ENCODE measurements at places on chromosomes 3 and 15.

DNA sequence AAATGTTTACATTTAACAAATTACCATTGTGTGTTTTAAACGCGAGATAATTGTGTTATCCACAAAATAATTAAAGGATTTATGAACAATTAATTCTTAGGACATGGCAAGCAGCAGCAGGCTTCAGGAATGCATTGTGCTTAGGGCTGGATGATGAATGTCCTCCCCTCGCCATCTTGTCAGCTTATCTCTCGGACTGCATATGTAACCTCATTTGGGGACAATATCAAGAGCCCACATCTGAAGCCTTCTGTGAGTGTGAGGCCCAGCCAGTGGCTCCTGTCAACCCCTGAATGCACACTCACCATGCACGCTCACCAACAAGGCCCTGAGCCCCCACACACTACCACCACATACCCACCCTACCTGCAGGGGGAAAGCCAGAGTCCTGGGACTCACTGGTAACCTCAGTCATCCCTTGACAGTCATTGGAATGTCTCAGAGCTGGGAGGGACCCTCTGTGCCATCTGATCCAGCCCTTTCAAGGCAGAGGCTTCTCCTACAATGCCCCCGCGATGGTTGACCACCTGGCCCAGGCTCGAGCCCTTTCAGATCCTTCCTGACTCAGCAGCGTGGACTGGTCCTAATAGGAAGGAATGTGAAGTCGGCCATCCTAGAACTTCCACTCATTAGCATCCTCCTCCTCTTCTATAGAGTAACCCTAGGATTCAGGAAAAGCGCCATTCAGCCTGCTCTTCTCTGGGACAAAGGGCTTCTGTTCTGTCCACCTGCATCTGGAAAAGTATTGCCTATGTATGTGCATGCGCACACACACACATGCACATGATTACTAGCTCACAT lies 38.2 kb downstream of the MRPL46 start:
- DNase-seq = no peak

- no peak for DNase-seq
Observed at GRCh38 chr15:37140531-37141058, 40.2 kb upstream of the MEIS2 start.

GRCh38 chr3:184568924-184569829 lies 7.6 kb downstream of the EPHB3 start:
- DNase-seq = peak; percentile 56

DNA sequence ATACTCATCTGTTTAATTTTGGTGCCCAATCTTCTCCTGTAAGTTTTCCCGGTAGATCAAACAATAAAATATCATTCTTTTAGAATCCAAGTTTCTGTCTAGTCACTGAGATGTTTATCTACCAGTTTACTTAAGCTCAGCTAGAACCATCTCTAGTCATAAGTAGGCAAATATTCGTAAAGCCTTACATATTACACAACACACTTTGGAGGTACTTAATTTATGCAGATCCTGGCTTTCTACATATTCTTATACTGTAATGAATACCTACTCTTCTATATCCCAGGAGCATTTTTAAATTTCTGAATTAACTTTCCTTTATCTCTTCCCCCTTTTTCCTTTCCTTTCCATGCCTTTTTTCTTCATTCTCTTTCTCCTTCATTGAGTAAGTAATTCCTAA lies 185.9 kb upstream of the ZBTB20 start:
- no peak for DNase-seq

GRCh38 chr15:53360881-53361280 lies 398.6 kb downstream of the WDR72 start:
- DNase-seq = no peak

GRCh38 chr15:63244976-63245645 lies 32.3 kb upstream of the APH1B start:
- DNase-seq = no peak

GRCh38 chr15:60859996-60860494 lies 369.1 kb downstream of the RORA start:
- no peak for DNase-seq

DNA sequence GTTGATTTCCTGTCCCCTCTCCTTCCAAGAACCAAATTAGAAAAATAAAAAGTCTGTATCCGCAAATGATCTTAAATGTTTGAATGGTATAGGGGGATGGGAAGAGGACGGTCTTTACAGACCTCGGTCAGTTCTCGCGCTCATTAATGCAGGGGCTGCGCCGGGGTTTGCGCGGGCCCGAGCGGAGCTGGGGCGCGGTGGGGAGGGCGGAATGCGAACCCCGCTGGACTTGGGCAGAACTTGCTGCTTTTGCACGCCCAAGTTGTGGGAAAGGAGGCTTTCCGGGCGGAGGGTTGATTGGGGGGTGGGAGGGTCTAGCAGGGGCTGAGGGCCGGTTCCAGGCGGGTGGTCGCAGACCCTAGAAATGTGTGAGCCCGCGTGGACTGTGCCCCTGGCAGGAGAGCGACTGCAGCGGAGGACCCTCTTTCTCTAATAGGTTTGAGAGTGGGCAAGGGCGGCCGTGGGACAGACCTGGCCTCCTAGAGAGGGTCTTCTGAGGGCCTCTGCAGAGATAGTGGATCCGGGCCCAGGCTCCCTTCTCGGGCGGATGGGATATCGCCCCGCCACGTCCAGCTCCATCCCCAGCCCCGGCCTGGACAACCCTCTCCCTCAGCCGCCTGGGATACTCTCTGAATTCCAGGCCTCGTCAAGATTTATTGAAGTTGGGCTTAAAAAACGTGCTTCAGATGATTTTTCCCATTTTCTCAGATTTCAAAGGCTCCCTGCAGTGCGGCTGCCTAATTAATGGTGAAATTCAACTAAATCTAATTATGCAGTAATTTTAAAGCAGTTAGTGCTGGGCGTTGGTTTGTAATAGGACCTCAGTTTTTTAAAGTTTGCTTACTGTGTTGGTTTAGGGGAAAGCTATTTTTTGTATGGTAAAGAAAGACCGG lies 11.3 kb downstream of the NR2F2 start:
- no peak for DNase-seq

DNA sequence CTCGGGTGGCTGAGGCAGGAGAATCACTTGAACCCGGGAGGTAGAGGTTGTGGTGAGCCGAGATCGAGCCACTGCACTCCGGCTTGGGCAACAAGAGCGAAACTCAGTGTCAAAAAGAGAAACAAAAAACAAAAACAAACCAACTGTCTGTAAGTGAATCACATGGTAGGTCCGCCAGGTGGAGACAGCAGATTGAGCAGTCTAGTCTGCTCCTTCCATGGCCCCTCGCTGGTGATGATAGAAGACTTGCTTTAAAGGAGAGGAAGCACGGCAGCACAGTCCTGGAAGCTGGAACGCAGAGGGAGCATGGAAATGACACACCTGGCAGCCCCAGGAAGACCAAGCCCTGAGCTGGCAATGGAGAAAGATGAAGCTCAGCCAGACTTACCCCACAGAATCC lies 31.4 kb upstream of the MGLL start:
- no peak for DNase-seq

GRCh38 chr3:142987080-142987700 lies 14.2 kb upstream of the U2SURP start:
- DNase-seq = peak; percentile 75

- DNase-seq = no peak
Observed at GRCh38 chr3:177744873-177745606, 547.8 kb upstream of the TBL1XR1 start.

DNA sequence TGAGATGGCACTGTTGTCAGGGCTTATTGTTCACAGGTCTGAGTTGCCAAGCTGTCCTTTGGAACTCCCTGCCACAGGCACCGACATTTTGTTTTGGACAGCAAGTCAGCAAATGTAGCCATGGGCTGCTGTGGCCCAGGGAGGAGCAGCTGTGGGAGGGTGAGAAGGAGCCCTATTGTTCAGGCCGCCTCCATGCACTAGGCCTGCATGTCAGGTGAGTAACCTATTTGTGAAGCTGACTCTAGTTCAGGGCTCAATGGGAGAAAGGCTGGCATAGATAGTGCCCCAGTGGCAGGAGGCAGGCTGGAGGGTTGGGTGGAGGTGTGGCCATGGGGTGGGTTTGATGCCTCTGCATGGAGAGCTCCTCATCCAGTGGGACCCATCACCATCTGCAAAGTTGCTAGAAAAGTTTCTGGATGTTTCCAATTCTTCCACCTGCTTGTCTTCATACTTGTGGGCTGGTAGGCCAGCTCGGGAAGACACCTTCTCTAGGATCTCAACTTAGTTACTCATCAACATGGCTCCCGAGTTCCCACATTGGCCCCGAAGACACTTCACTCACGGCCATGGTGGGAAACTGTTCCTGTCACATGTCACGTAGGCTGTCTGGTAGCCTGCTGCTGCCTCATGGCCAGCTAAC lies 19.5 kb downstream of the AMOTL2 start:
- no peak for DNase-seq

DNA sequence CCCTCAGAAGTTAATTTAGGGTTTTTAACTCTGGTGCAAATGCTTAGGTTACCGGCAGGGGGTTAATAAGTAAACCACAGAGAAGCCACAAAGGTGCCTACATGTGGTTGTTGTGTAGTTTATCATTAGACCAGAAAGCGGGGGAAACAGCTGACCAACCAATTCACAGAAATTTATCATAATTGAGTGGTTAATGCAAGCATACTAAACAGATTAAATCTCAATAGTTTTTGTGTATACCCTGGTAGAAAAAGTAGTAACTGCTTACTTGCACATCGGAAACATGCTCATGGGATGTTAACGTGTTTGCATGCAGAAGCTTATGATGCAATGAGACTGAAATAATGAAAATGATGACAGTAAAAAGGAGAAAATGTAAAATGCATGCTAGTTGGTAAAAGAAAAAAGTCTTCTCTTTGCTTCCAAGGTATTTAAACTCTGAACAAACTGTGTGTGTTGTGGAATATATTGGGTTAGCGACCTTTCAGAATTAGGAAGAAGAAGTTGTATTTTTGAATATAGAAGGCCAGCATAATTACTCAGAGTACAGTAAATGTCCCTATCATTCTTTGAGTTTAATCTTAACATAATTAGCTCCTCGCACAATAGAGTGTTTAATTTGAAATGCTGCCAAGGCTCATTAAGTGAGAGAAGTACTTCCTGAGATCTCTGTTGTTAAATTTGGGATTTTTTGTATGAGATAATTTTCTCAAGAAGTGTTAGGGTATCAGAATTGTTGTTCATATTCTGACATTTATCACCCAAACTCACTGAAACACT lies 316.2 kb downstream of the PTPRG start:
- DNase-seq = peak; percentile 69

DNA sequence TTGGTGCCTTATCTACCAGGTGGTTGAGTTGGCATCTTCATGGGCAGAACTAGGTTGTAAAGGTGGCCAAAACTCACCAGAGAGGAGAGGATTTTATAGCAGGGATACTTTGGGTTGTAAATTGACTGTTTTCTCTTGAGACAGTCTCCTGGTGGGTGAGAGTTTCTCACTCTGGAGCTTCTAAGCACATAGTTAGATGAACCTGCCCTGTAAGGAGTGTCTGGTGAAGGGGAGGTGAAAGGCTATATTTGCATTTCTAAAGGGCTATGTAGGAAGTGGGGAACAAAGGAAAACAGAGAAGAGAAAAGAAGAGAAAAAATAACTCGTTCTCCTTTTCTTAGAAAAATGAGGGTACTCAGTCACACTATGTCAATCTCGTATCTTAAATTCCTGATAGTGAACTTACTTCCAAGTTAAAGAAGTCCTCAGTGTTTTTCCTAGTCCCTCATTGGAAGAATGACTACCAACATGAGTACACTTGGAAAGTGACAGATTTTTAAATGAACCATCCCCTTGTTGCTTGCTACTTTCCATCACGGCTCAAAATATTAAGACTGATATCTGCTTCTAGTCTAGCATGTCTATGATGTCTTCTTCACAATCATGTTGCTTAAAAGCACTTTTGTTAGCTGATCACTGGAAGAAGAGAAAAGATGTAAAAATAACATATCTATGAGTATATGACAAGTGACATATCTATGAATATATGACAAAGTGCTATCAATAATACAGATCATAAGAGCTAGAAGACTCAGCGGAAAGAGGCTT lies 113.8 kb upstream of the P2RY1 start:
- DNase-seq = no peak

GRCh38 chr3:62805106-62805505 lies 70.1 kb downstream of the CADPS start:
- no peak for DNase-seq

- peak; percentile 1 for DNase-seq
Observed at GRCh38 chr15:44296625-44297524, 8.4 kb downstream of the GOLM2 start.

DNA sequence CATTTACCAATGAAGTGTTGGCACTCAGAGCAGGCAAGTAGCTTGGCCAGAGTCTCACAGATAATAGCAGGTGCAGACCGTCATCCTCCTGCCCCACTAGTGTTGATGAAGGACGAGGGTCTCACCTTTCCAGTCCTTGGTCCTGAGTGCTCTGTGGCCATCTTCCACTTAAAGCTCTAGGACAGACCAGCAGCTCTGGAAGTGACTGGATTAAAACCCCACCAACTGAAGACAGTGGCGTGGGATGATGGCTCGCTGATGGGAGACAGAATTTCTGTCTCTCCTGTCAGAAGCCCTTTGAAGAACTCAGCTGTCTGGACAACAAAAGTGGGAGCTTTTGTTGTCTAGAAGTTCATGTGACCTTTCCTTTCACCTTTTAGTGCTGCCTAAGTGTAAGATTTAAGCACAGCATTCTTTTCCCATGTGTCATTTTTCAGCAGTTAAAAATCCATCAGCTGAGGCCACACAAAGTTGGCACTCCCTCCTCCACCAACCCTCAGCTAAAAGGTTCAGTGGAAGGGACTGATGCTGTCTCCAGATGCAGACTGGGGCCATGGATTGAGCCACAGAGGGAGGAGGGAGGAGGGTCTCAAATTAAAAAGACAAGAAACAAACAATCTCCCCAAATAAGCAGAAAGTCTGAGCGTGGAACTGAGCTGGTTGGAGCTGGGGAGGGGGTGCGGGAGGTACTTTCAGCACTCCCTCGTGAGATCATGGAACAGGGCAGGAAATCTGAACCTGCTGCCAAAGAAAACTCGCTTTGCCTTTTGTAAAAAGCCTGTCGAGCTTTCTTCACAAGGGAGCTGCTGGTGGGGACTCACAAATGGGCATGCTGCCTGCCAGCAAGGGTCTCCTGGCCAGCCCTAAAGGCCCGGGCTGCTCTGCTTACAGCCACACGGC lies 148.5 kb upstream of the CTDSPL start:
- DNase-seq = no peak

DNA sequence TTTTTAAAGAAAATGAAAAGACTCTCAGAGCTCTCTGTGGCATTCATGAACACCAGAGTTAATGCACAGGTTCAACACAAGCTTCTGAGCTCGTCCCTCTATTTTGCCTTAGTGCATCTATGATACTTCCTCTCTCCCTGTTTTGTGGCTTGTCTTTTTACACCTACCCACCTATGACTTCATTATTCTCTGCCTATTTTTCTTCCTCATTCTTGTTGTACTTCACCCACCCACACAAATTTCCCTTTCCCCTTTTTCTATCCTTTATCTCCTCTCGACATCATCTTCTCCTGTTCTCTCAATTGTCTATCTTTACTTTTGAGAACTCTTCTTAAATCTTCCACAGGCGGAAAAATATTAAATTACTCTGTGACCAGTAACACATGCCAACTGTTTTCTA lies 48.6 kb downstream of the OR5H15 start:
- no peak for DNase-seq

GRCh38 chr3:16802389-16802788 lies 82.4 kb upstream of the PLCL2 start:
- no peak for DNase-seq

- DNase-seq = no peak
Observed at GRCh38 chr3:18087988-18088387, 337.2 kb downstream of the SATB1 start.
